ENCODE measurements at places on chromosomes 6 and 20.

- no peak for DNase-seq
These were observed 18.9 kb downstream of the ORC3 start for GRCh38 chr6:87608802-87609201.

GRCh38 chr20:50729901-50730764 is 1.2 kb upstream of the PARD6B start:
- peak; percentile 40 for DNase-seq

- peak; percentile 19 for DNase-seq
These were observed 308.9 kb upstream of the THEMIS start for GRCh38 chr6:128209771-128210170.

- DNase-seq: peak; percentile 29
These were observed 42.5 kb downstream of the HMGCLL1 start for GRCh38 chr6:55536391-55536956.

DNA sequence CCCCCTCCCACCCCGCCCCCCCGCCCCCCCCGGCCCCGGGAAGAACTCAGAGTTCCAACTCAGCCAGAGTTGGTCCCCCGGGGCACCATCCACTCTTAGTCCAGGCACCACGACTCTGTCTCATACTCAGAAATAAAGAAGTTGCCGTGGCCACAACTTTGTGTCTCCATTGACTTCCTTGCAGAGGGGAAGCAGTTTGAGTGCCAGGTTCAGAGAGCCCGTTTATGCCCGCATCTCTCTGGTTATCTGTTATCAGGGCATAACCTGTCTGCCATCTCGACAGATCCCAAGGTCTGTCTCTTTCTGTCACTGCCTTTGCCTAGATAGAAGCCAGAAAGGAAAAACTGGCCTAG is 605 bp downstream of the CDC5L start:
- no peak for DNase-seq

DNA sequence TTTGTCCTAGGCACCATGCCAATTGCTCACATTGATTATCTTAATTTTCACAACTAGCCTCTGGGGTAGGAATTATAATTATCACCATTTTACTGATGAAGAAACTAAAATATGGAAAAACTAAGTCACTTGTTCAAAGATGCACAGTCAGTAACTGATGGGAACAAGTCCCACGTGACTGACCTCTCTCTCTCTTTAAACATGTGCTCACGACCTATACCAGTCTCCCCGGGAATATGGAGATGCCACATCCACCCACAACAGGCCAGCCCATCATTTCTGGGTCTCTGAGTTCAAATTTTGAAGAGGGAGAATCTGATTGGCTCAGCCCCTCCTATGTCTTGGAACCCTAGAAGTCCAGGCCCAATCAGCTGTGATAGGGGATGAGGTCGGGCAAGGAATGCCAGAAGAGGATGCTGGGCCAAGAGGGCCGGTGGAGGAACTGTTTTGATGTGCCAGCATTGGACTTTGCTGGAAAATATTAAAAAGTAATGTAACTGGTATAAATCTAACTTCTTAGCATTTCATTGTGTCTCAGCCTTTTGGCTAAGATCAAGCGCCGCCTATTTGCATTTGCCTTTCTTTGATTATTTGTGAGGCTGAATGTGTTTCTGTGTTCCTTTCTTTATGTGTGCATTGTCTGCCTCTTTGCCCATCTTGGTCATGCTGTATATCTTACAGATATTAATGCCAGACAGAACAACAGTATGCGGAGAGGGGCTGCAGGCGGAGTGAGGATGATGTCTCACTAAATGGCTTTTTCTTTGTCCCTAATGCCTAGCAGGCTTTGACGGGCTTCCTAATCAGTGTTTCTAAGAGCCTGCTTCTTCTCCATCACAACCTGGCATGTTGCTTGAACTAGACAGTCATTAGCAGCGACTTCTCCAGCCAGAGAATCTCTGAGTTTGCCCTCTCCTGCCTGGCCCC is 126.6 kb downstream of the VEGFA start:
- DNase-seq: no peak

DNA sequence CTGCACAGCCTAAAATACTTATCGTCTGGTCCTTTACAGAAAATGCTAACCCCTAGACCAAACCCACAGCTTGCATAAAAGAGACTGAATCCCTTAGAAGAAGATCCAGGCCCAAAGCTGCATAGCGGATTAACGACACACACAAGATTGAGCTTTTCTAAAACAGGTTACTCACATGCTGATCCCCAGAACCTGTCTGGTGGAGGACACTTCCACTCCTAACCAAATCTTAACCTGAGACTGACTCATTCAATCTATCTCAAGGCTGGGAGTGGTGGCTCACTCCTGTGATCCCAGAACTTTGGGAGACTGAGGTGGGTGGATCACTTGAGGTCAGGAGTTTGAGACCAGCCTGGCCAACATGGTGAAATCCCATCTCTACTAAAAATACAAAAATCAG is 2.8 kb upstream of the SLPI start:
- DNase-seq: no peak

GRCh38 chr6:156883497-156884252 is 106.5 kb downstream of the ARID1B start:
- no peak for DNase-seq

DNA sequence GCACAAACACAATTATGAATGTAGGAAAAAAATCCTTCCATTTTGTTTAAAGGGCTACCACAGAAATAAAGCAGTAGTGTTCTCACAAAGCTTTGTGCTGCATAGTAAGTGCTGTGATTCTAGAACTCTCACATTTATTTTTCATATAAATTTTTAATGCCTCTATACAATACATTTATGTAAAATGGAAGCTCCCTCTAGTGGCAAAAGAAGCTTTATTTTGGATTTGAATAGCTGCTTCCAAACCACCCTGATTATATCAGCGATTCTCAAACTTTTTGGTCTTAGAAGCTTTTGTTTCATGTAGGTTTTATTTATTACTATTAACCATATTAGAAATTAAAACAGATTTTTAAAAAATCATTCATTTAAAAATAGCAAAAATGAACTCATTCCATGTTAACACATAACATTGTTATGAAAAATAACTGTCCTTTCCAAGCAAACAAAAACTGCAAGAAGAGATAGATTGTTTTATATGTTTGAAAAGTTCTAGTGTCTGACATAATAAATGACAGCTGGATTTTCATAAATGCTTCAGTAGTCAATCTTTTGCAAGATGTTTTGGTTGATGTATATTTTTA is 38.4 kb downstream of the HS3ST5 start:
- peak; percentile 83 for DNase-seq

DNA sequence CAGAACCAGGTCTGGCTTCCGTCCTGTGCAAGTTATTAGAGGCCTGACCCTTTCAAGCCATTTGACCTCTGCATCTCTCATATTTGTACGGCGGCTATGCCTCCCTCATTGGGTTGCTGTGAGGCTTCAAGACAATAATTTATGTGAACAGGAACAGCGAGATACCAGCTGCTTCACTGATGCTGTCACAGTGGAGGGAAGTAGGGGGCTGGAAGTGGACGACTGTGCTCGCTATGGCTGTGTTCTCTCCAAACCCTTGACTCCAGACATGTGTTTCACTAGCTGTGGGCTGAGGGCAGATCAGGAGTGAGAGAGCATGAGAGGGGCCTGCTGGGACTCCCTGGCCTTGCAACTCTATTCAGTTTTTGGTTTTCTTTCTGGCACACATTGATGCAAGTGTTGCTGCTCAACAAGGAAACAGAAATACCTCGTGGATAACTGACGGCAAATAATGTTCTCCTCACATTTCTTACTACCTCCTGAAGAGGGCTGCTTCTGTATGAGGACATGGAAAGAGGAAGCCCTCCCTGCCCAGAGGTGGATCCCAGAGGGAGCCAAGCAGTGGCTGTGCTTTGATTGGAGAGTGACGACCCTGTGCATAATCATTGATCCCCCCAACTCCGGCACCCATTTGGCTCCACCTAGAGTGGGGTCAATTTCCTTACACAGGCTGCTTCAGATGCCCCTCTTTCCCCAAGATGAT is 34.7 kb upstream of the SCP2D1 start:
- no peak for DNase-seq

DNA sequence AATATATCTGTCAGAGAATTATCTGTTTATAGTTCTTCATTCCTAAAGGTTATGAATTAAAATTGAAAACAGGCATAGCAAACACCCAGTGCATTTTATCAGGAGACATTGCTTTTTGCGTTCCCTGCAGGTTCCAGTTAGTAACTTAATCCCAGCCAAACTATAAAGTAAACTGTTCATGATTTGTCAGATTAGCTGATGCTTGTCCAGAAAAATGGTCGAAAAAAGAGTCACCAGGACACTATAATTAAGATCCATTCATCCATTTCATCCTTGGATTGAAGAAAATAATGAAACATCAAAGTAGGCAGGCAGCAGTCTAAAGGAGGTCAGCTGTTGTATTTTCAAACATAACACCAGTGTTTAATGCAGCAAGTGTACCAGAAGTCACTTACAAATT is 75.9 kb downstream of the EPHA7 start:
- no peak for DNase-seq

DNA sequence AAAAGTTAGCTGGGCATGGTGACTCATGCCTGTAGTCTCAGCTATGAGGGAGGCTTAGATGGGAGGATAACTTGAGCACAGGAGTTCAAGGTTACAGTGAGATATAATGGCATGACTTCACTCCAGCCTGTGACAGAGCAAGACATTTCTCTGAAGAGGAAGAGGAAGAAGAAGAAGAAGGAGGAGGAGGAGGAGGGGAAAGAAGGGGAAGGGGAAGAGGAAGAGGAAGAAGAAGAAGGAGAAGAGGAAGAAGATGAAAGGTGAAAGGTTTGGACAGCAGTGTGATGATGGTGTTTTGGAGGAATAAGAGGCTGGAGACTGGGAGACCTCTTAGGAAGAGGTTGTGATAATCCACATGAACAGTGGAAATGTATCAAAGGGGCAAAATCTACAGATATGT is 410.7 kb upstream of the JAG1 start:
- DNase-seq: no peak

- DNase-seq: no peak
These were observed 10.6 kb upstream of the NDRG3 start for GRCh38 chr20:36756496-36756895.

- DNase-seq: no peak
These were observed 152.7 kb downstream of the VEGFA start for GRCh38 chr6:43922426-43923375.

DNA sequence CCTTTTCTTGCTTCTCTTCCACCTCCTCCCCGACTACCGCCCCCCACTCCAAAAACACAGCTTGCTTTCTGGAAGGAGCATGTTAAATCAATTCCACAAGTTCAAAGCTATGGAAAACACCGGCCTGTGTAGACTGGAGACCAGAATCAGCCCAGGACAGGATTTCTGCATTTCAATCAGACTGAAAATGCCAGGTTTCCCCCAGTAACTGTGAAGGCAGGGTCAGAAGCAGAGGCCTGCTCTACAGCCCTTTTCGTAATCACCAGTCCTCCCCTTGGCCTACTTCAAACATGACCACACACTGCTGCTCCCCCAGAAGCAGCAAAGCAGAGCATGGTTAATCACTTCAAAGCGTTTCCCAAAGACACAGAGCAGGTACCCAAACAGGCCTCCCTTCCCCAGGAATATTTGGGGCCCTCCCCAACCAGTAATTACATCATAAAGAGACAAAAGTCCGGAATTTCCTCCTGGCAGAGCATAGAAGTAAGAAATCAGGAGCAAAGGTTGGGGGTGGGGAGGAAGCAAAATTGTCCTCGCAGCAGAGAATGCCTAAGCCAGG is 38.4 kb downstream of the ZMYND8 start:
- DNase-seq: peak; percentile 54

GRCh38 chr6:21596145-21596948 is 2.8 kb downstream of the SOX4 start:
- peak; percentile 63 for DNase-seq

- DNase-seq: no peak
These were observed 222.6 kb downstream of the BCAS1 start for GRCh38 chr20:53847837-53848170.

DNA sequence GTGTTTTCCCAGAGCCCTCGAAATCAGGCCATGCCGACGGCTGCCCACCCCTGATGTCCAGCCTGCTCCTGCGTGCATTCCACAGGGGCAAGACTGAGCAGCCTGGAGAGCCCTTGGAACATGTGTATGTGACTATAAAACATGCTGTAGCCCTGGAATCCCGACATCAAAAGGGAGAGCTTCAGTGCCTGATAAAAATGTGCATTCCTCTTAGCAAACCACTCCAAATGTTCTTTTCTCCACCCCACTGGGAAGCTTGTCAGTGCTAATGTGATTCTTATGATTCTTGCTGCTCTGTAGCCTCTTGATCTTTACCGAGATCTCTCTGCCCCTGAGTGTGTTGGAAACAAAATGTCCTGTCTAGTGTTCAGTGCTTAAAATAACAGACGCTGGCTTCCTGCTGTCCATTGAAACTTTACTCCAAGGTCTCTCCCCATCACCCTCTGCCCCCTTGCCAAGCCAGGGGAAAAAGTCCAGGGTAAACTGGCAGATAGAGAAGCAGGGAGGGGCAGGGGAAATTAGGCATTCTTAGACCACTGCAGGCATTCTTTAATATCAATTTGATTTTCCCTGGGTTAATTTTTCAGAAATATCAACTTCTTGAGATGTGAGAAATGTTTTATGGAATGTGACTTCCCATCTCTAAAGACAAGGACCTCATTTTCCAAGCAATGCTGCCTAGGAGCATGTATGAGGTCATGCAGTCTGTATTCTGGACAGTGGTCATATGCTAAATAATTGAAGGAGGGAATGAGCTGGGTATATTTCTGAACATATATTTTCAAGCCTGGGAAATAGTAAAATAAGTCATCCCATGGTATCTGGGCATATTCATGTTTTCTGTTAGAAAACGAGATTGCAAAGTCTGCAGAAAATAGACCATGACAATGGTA is 73.8 kb upstream of the ISM1 start:
- peak; percentile 31 for DNase-seq

GRCh38 chr20:50467174-50467573 is 43.0 kb upstream of the PTPN1 start:
- no peak for DNase-seq

- DNase-seq: no peak
These were observed 26.0 kb upstream of the RSPO3 start for GRCh38 chr6:127092466-127092865.

GRCh38 chr20:38229376-38230252 is 30.9 kb downstream of the KIAA1755 start:
- peak; percentile 74 for DNase-seq

DNA sequence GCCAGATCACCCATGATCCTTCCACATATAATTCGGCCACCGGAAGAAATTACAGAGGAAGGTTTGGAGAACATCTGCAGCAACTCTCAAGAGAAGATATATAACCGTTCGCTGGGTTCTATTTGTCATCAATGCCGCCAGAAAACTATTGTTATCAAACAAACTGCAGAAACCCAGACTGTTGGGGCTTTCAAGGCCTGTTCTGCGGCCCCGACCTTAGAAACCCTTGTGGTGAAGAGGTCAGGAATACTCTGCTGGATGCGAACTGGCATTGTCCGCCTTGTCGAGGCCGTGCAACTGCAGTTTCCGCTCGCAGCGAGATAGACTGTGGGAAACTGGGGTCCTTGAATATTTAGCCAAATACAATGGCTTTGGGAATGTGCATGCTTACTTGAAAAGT is 21.3 kb downstream of the PRSS16 start:
- DNase-seq: no peak

- no peak for DNase-seq
These were observed 10.7 kb upstream of the GATA5 start for GRCh38 chr20:62486484-62486883.

GRCh38 chr20:58892932-58893224 is 40.4 kb downstream of the GNAS start:
- DNase-seq: no peak

- no peak for DNase-seq
These were observed 528.2 kb downstream of the HDGFL1 start for GRCh38 chr6:23097566-23097965.

GRCh38 chr6:157150076-157150475 is 173.2 kb downstream of the TMEM242 start:
- peak; percentile 26 for DNase-seq

All from adipocyte (in vitro differentiated cells).